ENCODE measurements at places on chromosomes 2 and 18.
A peak's percentile ranks its signal among the peaks of the same experiment; 100 is the strongest.

- DNase-seq, result no peak
These were observed 33.0 kb downstream of the CTIF start for GRCh38 chr18:48571639-48572384.

GRCh38 chr2:128716299-128716721, 397.6 kb upstream of the HS6ST1 start:
- DNase-seq, result peak; percentile 52

- DNase-seq, result no peak
These were observed 51.3 kb downstream of the KCMF1 start for GRCh38 chr2:85022232-85022631.

DNA sequence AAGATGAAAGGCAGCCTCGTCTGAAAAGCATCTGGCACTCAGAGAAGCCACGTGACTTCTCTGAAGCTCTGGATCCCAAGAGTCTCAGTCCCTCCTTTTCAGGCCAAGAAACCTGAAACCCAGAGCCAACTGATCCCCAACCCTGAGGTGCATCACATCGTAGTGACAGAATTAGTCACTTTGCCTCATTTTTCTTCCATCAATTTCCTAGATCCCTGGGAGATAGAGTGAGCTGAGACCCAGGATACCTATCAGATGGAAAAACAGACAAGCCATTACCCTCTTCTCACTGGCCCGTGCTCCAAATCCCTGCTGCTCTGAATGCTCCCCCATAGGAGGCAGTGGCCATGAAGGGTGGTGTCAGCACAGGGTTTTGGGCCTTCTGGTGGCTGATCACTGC, 113.1 kb downstream of the ALK start:
- no peak for DNase-seq

DNA sequence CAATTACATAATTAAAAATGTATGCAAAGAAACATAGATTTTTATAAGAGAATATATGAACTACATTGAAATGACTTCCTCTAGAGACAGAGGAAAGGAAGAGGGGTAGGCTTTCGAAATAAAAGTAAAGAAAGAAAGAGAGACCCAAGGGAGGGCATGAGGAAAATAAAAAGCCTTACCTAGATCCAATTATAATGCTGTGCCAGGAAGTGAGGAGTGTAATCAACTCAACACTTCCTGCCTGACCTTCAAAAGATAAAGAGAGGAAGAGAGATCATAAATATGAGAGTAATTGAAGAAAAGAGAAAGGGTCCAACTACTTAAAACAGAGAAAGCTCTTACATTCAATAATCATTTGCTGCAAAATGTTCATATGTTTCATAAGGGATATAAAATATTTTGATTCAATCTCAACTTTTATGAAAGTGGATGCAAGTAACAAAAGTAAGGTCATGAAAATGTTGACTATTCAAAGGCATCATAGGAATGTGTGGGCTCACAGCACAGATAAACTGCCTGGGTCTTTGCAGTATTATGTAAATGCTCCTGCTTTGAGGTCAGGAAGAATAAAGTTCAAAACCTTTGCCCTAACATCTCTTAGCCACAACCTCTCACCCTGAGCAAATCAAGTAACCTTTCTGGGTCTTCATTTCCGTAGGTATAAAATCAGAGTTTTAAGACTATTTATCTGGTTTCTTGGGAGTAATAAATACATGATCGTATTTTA, 1237.7 kb downstream of the LRP1B start:
- no peak for DNase-seq

GRCh38 chr2:168635065-168635577, 167.3 kb upstream of the NOSTRIN start:
- peak; percentile 46 for DNase-seq

- DNase-seq, result no peak
These were observed 443.6 kb upstream of the HNRNPA3 start for GRCh38 chr2:176769021-176769420.

Measured in hematopoietic multipotent progenitor cell (in vitro differentiated cells).